Dermis lymphatic vessel endothelial cell (primary cell): ENCODE measurements at places on chromosomes 2 and 18. TPM values are rescaled to one million over a fixed set of nuclear protein-coding genes. Genes with fewer than 3 reads are reported as not detected.

Gene LHCGR
- total RNA-seq = not detected in 2 replicates

Gene RGPD4
- total RNA-seq = not detected in 2 replicates

Gene LOXHD1
- 0.11 and 0.26 TPM in 2 replicates for total RNA-seq

Gene WIPF1
- 11.2 and 16.2 TPM in 2 replicates for total RNA-seq

Gene IL1F10
- not detected in 2 replicates for total RNA-seq

Gene SLC4A5
- total RNA-seq = 0.09 and 0.11 TPM in 2 replicates

Gene SLC16A14
- under 0.01 and 0.09 TPM in 2 replicates for total RNA-seq

Gene PDCD1
- under 0.01 TPM in 1 of 2 replicates, not detected in the other for total RNA-seq

Gene PGAP1
- 2.2 and 3.4 TPM in 2 replicates for total RNA-seq

Gene NEU2
- not detected in 2 replicates for total RNA-seq

Gene PLB1
- 0.33 and 0.43 TPM in 2 replicates for total RNA-seq

Gene TNFRSF11A
- 43.0 and 49.1 TPM in 2 replicates for total RNA-seq

Gene CPLX4
- not detected in 2 replicates for total RNA-seq

Gene PIEZO2
- 311 and 447 TPM in 2 replicates for total RNA-seq

Gene FOXD4L1
- under 0.01 TPM in 1 of 2 replicates, not detected in the other for total RNA-seq

Gene SRBD1
- 26.1 and 26.2 TPM in 2 replicates for total RNA-seq

Gene ITPRIPL1
- 3.2 and 3.3 TPM in 2 replicates for total RNA-seq

Gene TMEM247
- not detected in 2 replicates for total RNA-seq

Gene SS18
- total RNA-seq = 61.2 and 68.0 TPM in 2 replicates

Gene TLX2
- total RNA-seq = not detected in 2 replicates

Gene C2orf80
- not detected in 2 replicates for total RNA-seq

Gene KCNIP3
- 0.11 and 0.17 TPM in 2 replicates for total RNA-seq

Gene UGT1A5
- not detected in 2 replicates for total RNA-seq

Gene CIAO1
- 92.6 and 100 TPM in 2 replicates for total RNA-seq

Gene PROKR1
- not detected in 2 replicates for total RNA-seq

Gene TNP1
- total RNA-seq = not detected in 2 replicates

Gene ADD2
- total RNA-seq = 2.1 and 23.2 TPM in 2 replicates

Gene ACMSD
- total RNA-seq = not detected in 2 replicates

Gene HAAO
- not detected in 2 replicates for total RNA-seq

Gene VAMP5
- 89.0 and 119 TPM in 2 replicates for total RNA-seq

Gene THSD7B
- total RNA-seq = not detected in 2 replicates

Gene ASXL2
- 5.0 and 6.7 TPM in 2 replicates for total RNA-seq

Gene FHOD3
- total RNA-seq = 0.33 TPM in 1 of 2 replicates, not detected in the other

Gene CAD
- 21.6 and 22.9 TPM in 2 replicates for total RNA-seq

Gene POTEC
- total RNA-seq = not detected in 2 replicates

Gene CCDC148
- 0.22 and 0.34 TPM in 2 replicates for total RNA-seq

Gene DPP4
- 94.7 and 212 TPM in 2 replicates for total RNA-seq

Gene TTC39C
- 0.65 and 1.8 TPM in 2 replicates for total RNA-seq

Gene MFSD2B
- total RNA-seq = under 0.01 and 0.09 TPM in 2 replicates

Gene CHRNG
- total RNA-seq = not detected in 2 replicates

Gene HEATR5B
- total RNA-seq = 26.4 and 34.1 TPM in 2 replicates

Gene DCDC2C
- total RNA-seq = not detected in 2 replicates

Gene RRM2
- total RNA-seq = 6.4 and 6.9 TPM in 2 replicates

Gene POTEE
- 0.17 and 1.1 TPM in 2 replicates for total RNA-seq

Gene ST8SIA3
- not detected in 2 replicates for total RNA-seq

Gene CCT7
- total RNA-seq = 259 and 307 TPM in 2 replicates

Gene PID1
- total RNA-seq = 0.11 and 0.17 TPM in 2 replicates

Gene SERPINB11
- total RNA-seq = not detected in 2 replicates

Gene FBXO41
- total RNA-seq = under 0.01 and 0.09 TPM in 2 replicates

Gene MRPS5
- total RNA-seq = 37.5 and 45.0 TPM in 2 replicates

Gene GALM
- 4.8 and 6.7 TPM in 2 replicates for total RNA-seq

Gene KDSR
- 17.2 and 20.9 TPM in 2 replicates for total RNA-seq

Gene SLC4A1AP
- total RNA-seq = 14.2 and 18.4 TPM in 2 replicates

Gene REG3A
- not detected in 2 replicates for total RNA-seq

Gene SPHKAP
- not detected in 2 replicates for total RNA-seq

Gene CYTIP
- not detected in 2 replicates for total RNA-seq
